Adrenal gland (tissue), 19 donors: ENCODE measurements at places on chromosomes 16 and 17. TPM values are rescaled to one million over a fixed set of nuclear protein-coding genes. Genes with fewer than 3 reads are reported as not detected.

DNA sequence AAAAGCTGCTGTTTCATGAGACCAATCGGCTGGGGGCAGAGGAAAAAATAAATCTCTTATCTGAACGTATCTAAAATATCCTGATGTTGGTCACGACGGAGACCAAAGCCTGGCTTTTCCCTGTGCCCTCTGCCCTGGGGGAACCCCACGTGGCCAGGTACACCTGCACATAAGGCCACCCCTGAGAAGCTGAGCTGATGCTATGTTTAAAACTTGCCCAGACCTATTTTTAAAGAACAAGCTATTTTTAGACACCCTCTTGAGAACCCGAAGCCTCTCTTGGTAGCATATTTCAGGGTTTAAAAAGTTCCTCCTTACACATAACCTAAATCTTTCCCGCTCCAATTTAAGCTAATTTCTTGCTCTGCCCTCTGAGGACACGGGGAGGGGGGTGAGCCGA, 210.4 kb downstream of the GSG1L start:
- no peak overlapping the region for H3K27ac ChIP-seq
- H3K4me1 ChIP-seq: no peaks in the 10 kb centered on the region
- H3K27me3 ChIP-seq: peaks cover 5% of the 10 kb centered on the region
- H3K4me3 ChIP-seq: no peak overlapping the region

- no peak for DNase-seq
- peaks cover 2% of the 10 kb centered on the region for H3K4me1 ChIP-seq
- no peak overlapping the region for H3K27ac ChIP-seq
- H3K27me3 ChIP-seq: no peaks in the 10 kb centered on the region
Measured at GRCh38 chr17:50354198-50354597, 8.3 kb downstream of the XYLT2 start.

GRCh38 chr17:82396601-82397435, 21.3 kb upstream of the HEXD start:
- no peak overlapping the region for H3K27ac ChIP-seq
- no peaks in the 10 kb centered on the region for H3K4me1 ChIP-seq
- H3K36me3 ChIP-seq: no peaks in the 10 kb centered on the region
- no peaks in the 10 kb centered on the region for H3K27me3 ChIP-seq
- no peak for DNase-seq
- H3K4me3 ChIP-seq: no peak overlapping the region

- H3K27me3 ChIP-seq: no peaks in the 10 kb centered on the region
- H3K27ac ChIP-seq: no peak overlapping the region
Measured at GRCh38 chr17:20171741-20172365, 162.7 kb downstream of the SPECC1 start.

GRCh38 chr16:4052801-4053293, 63.4 kb downstream of the ADCY9 start:
- H3K27ac ChIP-seq: no peak overlapping the region
- no peak overlapping the region for H3K4me3 ChIP-seq
- no peaks in the 10 kb centered on the region for H3K27me3 ChIP-seq

GRCh38 chr17:29567304-29567553, 392 bp upstream of the ABHD15 start:
- H3K4me3 ChIP-seq: peak overlapping the region; percentile 29
- no peaks in the 10 kb centered on the region for H3K36me3 ChIP-seq
- H3K27me3 ChIP-seq: no peaks in the 10 kb centered on the region
- peak overlapping the region; percentile 77 for H3K27ac ChIP-seq
- peaks cover 36% of the 10 kb centered on the region for H3K4me1 ChIP-seq

MEIOC gene
- not detected for total RNA-seq

MT1H gene
- total RNA-seq: not detected

C17orf113 gene
- 0.24 TPM for total RNA-seq
